ENCODE measurements at places on chromosomes 5 and 9.

DNA sequence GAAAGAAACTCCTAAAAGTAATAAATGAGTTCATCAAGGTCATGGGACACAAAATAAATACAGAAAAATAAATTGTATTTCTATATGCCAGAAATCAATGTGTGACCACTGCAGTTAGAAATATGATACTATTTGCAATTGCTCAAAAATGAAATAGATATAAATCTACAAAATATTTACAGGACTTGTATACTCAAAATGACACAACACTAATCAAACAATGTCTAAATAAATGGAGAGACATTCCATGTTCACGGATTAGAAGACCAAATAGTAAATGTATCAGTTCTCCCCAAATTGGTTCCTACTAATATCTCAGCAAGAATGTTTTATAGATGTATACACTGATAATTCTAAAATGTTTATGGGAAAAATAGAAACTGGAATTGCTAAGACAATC is 345.3 kb downstream of the NR2F1-AS1 start:
- DNase-seq = no peak

DNA sequence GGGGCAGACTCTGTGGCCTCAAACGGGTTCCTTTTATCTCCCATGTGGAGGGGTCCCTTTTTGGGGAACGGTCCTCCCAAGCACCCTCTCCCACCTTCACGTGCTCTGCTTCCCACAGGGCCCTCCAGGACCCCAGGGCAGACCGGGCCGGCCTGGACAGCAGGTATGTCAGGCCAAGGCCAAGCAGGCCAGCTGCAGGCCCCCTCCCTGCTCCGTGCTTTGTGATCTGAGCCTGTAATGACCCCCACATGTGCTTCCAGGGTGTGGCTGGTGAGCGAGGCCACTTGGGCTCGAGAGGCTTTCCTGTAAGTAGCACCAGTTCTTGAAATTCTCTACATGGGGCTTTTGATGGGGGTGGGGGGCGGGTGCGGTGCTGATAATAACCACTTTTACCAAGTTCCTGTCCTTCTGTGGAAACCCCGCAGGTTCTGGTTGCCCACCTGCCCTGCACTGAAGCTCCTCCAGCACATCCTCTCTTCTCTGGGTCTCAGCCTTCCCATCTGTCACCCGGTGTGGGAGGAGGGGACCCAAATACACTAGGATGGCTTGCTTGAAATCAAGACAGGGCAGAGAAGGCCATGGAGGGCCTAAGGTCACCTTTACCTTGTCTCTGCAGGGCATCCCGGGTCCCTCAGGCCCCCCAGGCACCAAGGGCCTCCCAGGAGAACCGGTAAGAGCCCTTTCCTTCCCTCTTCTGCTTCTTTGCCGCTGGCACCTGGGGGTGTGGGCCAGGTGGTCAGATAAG is 57.9 kb upstream of the ORM1 start:
- DNase-seq = no peak

DNA sequence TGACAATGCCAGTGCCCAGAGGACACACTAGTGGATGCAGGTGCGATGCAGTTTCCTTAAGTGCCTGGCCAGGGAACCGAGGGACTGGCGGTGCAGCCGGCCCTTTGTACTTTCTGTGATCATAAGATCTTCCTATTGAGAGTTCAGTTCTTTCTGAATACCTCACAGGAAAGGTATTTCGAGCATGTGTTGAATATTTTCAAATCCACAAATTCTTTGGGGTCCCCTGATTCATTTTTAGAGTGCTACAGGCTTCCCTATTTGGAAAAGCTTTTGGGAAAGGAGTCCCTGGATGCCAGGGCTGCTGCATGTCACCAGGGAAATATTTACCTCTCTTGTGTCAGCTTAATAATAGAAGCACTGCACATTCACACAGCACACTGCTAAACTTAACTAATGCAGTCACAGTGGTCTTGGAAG is 281.5 kb downstream of the GADD45G start:
- DNase-seq = no peak

- peak; percentile 61 for DNase-seq
Observed at GRCh38 chr5:122500245-122501088, 188.4 kb downstream of the SNCAIP start.

DNA sequence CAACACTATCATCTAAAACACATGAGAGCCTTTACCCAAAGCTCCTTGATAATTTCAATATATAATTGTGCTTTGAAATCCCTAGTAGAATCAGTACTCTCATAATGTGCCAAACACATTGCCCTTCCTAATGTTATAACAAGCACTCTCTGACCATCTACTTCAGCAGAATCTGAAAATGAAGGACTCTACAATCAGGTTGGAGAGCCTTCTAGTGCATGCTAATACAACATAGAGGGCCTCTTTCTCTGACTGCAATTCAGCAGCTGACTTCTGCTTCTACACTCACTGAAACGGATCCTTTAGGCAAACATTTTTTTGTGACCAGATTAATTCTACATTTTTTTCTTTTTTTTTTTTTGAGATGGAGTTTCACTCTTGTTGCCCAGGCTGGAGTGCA is 155.6 kb downstream of the EPB41L4A start:
- DNase-seq = no peak

DNA sequence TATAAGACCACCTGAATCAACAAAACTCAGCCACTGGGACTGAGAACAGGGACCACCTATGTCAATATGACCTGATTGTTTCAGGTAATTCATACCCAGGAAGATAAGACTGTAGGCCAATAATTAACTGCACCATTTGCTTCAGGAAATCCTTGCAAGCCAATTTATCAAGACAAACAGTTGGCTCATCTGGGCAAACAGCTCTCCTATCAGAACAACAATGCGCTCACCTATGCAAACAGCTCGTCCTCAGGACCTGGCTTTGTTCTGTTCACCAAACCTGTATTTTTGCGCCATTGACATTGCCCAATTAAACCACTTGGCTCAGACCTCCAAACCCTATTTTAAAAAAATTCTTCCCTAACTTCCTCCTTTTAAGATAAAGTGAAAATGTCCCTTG is 92.3 kb upstream of the MARCHF11 start:
- DNase-seq = no peak

GRCh38 chr5:144864118-144864517 is 693.4 kb downstream of the KCTD16 start:
- DNase-seq = no peak

GRCh38 chr5:119078071-119078846 is 7.4 kb downstream of the DMXL1 start:
- no peak for DNase-seq

- DNase-seq = no peak
Observed at GRCh38 chr9:99116003-99116411, 11.1 kb downstream of the TGFBR1 start.

DNA sequence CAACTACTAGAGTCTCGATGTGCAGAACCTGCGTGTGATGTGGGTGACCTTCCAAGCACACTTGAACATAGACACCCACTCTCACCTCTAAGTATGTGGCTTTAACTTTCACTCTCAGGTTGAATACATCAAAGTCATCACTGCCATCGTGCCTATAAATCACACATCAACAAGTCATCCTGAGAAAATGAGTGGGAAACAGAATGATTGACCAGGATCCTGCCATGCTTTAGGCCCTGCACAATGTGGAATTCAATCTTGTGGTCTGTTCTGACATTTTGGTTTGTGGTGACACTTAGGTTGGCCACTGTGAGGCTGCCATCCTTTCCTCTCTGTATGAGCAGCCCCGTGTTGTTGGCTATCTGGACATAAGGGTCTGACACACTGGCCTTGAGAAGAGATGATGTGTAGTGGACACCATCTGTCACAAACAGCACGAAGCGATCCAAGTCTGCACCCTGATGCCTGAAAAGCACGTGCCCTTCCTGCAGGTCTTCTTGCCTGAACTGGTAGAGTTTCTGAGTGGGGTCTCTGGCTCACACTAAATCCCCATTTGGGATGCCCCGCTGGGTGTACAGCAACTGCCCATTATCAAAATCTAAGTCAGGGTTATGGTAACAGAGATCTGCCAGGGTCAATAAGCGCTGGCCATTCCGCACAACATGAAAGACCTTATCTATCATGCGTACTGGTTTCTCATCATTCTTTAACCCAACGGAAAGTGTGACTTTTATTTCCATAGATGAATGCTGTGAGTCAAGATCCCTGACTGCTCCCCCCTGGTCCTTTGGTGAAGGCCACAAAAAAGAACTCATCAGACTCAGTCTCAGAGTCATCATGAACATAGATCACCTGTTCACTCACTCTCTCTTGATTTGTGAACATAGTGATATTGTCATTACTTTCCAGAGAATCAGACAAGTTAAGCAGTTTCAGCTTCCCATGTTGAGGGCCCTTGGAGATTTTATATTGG is 116.6 kb downstream of the ESM1 start:
- no peak for DNase-seq

- no peak for DNase-seq
Observed at GRCh38 chr5:107320376-107320775, 350.4 kb downstream of the EFNA5 start.

- DNase-seq = no peak
Observed at GRCh38 chr5:15585841-15586591, 86.0 kb downstream of the FBXL7 start.

DNA sequence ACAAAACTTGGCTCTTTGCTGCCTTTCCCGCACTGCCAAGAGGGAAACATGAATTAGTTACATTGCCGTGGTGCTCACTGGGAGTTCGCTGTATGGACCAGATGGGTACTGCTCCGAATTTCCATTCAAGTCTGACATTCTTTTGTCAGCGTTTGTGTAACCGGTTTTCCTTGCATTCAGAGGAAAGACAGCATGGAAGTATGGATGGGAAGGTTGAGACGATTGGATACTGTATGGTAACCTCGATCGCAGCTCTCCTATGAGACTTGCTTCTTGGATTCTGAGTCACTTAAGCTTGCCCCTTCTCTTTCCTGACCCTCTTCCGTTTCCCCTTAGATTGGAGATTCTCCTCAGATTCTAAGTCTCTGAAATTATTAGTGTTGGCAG is 625 bp upstream of the UBLCP1 start:
- no peak for DNase-seq

DNA sequence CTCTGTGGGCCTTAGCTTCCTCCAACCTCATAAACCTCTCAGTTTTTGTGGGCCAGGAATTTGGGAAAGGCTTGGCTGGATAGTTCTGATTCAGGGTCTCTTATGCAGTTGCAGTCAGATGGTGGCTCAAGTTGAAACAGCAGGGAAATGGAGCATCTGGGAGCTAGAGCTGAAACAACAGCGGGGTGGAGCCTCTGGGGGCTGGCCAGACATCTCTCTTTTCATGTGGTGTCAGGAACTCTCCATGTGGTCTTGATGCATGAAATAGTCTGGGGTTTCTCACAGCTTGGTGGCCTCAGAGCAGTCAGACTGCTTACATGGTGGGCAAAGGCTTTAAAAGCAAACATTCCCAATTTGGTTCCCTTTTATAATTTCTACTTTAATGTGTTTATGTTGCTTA is 13.5 kb downstream of the ZNF346 start:
- no peak for DNase-seq

GRCh38 chr9:123753669-123754258 is 176.2 kb downstream of the DENND1A start:
- DNase-seq = no peak

- peak; percentile 36 for DNase-seq
Observed at GRCh38 chr5:2761921-2762488, 10.5 kb upstream of the IRX2 start.

- no peak for DNase-seq
Observed at GRCh38 chr9:121399883-121400607, 30.0 kb upstream of the STOM start.

- DNase-seq = no peak
Observed at GRCh38 chr9:93709600-93710369, 133.4 kb downstream of the PHF2 start.

GRCh38 chr5:139222346-139222745 is 24.2 kb upstream of the SIL1 start:
- no peak for DNase-seq

GRCh38 chr9:28961623-28962022 is 1388.3 kb upstream of the C9orf72 start:
- DNase-seq = no peak

DNA sequence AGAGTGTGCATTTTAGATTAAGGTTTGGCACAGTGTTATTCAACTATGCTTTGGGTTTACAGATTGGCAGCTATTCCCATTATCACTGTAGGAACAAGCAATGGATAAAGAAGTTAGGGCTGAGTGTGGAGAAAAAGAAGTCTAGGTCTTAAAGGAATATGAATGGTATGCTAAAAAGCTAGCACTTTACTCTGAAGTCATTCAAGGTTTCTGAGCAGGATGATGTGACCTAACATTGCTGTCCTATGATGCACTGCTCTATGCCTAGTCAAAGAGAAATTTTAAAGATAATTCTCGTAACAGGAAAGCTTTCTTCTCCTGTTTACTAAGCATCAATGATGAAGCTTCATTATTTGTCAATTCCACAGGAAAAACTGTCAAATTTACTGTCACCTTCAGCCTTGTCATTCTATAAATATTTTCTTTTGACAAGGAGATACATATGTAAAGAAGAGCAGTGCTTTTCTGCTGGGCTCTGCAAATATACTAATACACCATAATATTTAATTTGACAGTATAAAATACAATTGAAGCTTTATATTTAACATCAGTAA is 476.1 kb upstream of the PTPRD start:
- no peak for DNase-seq

DNA sequence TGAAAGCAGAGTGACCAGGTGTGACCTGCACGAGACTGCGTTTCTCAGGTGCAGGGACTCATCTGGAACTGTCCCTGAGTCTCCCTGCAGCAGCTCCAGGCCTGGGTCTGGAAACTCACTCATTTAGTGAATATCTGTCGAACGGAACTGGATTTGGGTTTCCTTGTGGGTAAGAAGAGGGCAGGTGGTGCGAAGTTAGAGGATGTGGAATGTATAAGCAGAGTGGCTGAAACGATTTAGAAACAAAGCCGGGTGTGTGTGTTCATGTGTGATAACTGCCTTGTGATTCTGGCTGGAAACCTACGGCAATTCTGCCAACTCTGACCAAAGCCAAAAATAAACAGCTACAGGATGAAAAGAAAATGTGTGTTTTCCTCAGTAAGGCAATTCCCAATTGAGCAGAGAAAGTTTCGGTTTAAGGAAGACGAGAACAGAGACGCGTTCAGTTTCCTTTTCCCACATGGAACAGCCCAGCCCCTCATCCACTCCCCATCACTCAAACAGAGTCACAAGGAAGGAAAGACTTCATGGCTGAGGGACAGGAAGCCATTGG is 130.3 kb downstream of the NSG2 start:
- DNase-seq = peak; percentile 25

DNA sequence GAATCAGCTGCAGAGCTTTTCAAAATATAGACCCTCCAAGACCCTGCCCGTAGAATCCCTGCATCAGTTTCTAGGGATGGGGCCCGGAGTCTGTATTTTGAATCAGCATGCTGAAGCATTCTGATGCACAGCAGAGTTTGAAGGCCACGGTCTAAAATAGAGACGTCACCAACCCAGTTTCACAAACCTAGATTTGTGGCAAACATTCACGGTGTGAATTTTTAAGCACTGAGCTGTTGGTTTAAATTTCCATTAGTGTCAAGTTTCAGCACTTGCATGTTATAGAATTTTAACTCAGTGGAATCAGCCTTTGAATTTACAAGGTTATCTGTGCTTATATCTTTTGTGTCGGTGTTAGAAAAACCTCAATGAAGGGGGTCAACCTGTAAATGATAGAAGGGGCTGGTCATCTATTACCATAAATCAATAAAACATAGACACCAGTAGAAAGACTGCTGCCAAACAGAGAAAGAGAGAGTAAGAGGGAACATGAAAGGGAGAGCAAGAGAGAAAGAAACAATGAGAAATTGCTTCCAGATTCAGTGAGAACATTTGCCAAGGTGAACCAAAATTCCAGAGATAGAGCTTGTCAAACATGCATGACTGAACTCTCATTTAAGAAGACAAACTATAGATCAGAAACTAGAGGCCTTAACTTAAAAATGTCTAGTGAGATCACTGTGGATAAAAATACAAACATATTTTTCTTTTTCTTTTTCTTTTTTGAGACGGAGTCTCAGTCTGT is 414.9 kb downstream of the ZSWIM6 start:
- DNase-seq = no peak
